Stimulated activated CD4-positive, alpha-beta T cell treated with anti-CD3 and anti-CD28 coated beads, Interleukin-12 subunit alpha, Interleukin-12 subunit beta, amount 100 ng/mL, for 48 hours (primary cell): ENCODE measurements at places on chromosomes 16 and 17.

GRCh38 chr17:20207262-20207985 is 198.3 kb downstream of the SPECC1 start:
- no peak for DNase-seq

- no peak for DNase-seq
Measured at GRCh38 chr17:35981908-35982330, 622 bp upstream of the CCL16 start.

GRCh38 chr16:84764970-84765369 is 54.8 kb upstream of the CRISPLD2 start:
- no peak for DNase-seq

GRCh38 chr17:73465953-73466230 is 154.1 kb upstream of the CDC42EP4 start:
- DNase-seq = no peak

- peak; percentile 67 for DNase-seq
Measured at GRCh38 chr16:28210979-28211588, 681 bp downstream of the XPO6 start.

DNA sequence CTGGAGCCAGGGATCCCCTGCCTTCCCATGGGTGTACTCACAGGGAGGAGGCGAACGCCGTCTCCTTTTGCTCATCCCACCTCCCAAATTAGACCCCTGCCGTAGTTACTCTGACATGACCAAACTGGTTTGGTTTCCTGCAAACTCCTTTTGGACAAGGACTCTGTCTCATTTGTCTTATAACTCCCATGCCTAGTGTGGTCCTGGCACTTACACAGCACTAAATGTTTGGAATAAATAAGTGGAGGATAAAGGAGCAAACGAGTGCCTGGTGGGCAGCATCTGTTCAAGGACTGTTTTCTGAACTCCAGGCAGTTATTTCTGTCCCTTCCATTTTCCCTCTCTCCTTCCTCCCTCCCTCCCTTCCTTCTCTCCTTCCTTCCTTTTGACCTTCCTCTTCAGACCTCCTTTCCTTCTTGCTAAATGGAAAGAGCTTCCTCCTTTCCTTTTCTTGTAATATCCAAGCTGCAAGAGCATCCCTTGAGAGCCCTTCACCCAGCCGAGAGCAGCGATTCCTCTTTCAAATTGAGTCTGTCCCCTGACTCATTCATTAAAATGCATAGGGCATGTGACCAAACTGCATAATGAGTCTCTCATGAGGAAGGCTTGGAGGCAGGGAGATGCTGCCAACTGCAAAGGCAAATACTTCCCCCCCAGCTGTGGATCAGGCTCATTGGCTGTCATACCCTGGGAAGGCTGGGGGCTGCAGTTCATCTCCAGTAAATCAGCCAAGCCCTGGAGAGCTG is 36.8 kb downstream of the CHD9 start:
- DNase-seq = no peak

- no peak for DNase-seq
Measured at GRCh38 chr16:81060576-81061306, 16.3 kb downstream of the C16orf46 start.

DNA sequence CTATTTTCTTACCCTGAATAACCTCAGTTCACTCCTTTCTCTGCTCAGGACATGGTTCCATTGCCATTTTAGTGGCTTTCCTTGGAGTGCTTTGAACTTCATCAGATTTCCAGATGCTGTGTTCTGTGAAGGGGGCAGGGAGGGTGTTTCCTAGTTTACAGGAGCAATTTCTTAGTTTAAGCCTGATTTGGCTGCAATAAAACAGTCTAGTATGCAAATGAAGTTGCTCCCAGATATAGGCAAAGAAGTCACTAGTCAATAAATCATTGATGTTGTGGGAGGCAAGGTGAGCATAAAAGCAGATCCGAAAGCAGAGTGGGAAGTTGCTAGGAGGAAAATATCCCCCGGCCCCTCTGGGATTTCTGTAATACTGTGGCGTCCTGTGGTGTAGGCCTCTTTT is 202.3 kb downstream of the HS3ST4 start:
- DNase-seq = no peak

DNA sequence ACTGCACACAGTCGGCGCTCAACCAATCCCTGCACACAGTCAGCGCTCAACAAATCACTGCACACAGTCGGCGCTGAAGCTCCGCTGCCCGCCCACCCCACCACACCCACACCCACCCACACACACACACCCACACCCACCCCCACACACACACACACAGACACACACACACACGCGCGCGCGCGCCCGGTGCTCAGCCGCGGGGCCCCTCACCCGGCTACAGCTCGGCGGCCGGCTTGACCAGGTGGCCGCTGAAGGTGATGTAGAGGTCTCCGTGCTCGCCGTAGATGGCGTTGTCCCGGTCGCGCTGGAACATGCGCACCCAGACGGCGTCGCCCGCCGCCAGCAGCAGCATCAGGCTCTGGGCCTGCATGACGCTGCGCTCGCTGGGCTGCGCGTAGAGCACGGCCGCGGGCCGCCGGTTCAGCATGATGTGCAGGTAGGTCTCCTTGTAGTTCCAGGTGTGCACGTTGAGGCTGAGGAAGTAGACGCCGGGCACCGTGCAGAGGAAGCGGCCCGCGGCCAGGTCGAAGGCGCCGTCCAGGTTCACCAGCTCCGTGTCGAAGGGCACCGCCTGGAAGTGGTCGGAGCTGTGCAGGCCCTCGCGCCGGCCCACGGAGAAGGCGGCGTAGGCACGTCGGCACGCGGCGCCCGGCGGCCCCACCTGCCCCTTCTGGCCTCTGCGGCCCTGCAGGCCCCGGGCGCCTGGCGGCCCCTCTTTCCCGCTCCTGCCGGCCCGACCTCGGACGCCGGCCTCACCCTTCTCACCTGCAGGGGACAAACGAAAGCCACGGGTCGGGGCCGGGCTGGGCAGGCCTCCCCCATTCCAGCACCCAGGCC is 2.5 kb downstream of the C1QTNF8 start:
- DNase-seq = peak; percentile 14

GRCh38 chr17:40157973-40158372 is 17.6 kb downstream of the CASC3 start:
- DNase-seq = no peak

DNA sequence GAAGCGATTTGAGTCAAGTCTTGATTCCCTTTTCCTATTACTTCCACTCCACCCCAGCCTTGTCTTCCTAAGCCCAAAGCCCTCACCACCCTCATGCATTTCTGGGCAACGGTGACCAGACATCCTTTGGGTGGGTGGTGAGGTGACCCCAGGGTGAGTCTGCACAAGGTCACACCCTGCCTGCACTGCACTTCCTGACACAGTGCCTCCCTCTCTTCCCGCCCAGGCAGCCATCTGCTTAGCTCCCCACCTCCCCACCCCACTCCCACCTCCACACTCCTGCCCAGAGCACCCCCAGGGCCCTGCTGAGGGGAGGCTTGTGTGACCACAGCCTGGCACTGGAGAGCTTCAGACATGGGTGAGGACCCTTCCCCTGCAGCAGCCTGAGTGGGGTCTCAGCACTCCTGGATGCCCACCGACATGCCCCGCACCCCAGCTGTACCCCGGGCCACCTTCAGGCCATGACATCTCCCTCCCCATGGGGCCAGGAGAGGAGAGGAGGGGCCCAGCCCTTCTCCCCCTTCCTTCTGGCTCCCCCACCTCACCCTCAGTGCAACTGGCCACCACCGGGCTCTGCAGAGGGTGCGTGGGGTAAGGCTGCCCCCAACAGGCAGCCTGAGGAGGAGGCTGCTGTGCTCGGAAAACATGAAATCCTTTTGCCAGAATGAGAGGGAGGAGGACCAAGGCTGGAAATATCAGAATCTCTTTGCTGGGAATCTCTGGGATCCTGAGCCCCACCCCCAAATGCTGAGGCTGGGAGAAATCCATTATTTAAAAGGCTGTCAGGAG is 68.6 kb downstream of the CCT6B start:
- DNase-seq = no peak

- no peak for DNase-seq
Measured at GRCh38 chr16:73037331-73037745, 10.6 kb downstream of the ZFHX3 start.

DNA sequence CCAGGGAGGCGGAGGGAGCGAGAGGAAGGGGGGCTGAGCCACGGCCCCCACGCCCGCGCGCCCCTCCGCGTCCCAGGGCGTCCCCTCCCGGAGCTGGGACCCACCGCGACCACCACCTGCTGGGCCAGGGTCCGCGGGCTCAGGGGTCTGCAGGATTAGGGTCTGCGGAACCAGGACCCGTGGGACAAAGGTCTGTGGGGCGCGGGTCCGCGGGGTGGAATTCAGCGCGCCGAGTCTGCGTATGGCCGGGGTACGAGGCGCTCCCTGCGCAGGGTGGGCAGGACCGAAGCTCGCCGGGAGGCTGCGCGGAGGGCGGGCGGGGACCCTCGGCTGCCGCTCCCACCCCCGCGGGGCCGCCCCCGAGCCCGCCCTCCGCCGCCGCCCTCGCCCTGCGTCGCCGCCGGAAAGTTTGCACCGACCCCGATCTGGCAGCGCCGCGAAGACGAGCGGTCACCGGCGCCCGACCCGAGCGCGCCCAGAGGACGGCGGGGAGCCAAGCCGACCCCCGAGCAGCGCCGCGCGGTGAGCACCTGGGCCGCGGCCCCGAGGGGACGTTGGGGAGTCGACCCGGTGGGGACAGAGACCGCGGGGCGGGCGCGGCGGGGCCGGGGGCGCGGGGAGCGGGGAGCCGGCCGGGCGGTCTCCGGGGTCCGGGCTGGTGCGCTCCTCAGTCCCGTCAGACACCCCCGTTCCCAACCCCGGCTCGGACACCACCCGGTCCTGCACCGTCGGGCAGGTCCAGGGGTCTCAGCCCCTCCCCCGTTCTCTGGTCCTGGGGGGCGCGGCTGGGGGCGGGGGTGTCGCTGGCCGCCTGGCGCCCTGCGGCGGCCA is at the start of gene GCGR:
Gene GCGR, plus strand, starts transcription at position 423 of the 831 bp plus-strand sequence. CDS start 4,869 bp downstream, outside the sequence.
- no peak for DNase-seq

GRCh38 chr17:80836971-80837481 is 154.6 kb upstream of the CHMP6 start:
- DNase-seq = no peak

DNA sequence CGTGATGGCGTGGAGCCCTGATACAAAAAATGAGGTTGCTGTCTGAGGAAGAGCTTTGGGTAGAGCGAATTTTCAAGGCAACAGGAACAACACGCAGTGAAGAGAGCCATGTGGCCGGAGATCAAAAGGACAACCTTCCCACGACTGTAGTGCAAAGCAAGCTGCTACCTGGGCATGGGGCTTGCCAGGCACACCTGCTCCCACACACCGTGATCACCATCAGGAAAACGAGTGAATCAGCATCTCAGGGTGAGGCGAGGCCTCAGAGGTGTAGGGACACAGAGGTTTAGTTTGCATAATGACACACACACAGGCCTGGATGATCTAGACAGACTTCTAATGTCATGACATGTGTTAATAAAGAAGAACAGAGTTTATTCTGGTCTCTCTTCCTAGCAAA is 65.7 kb downstream of the PARN start:
- no peak for DNase-seq

DNA sequence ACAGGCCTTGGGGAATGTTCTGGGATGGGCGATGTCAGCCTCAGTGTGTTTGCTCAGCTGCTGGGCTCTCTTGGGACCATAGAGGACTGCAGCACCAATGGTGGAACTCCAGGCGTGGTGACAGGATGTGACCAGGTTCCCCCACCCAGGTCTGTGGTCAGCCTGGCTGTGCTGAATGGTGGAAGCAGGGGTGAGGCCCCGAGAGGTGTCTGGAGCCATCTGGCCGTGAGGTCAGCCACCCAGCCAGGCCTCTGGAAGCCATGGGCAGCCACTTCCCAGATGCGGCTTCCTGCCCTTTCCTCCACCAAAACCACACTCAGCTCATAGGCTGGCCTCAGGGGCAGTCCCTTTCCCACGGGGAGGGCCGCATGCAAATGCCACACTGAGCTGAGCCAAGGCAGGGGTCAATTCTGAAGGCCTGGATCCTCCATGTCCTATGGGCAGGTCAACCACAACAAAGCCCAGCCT is 7.8 kb upstream of the MAPK7 start:
- DNase-seq = no peak

- no peak for DNase-seq
Measured at GRCh38 chr17:5667871-5668270, 83.6 kb upstream of the NLRP1 start.

GRCh38 chr16:11576427-11577289 is 10.1 kb downstream of the LITAF start:
- DNase-seq = no peak

- DNase-seq = peak; percentile 55
Measured at GRCh38 chr16:75074920-75075687, 41.5 kb downstream of the LDHD start.

DNA sequence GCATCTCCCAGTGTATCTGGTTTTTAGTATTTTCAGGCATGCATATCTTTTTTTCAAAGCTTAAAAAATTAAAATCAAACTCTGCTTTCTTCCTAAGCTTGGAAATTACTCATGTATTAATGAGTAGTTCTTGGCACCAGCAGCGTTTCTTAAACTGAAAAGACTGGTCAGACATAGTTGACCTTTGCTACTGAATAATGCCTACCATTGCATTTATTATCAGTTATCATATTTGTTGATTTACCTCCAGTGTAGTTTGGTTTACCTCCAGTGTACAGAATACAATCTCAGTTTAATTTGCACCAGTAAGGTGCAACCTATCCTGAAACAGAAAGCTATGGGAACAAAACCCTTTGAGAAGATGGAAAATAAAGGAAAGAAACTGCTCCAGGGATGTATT is 34.5 kb upstream of the EVI2A start:
- DNase-seq = no peak

GRCh38 chr16:16016388-16016964 is 67.1 kb downstream of the ABCC1 start:
- no peak for DNase-seq

DNA sequence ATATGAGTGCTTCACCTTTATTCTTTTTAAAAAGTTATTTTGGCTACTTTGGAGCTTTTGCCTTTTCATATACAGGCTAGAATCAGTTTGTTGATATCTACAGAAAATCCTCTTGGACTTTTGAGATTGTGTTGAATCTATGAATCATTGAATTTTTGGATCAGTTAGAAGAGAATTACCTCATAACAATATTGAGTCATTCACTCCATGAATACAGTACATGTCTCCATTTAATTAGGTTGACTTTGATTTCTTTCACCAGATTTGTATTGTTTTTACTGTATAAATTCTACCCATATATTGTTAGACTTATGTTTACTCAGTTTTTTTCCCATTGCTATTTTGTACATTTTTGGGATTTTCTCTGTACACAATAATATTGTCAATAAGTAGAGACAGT is 54.4 kb downstream of the TAOK1 start:
- DNase-seq = no peak
